NCI-H1436 treated with DMSO at 0.1 percent for 48 hours (cell line): ENCODE measurements at places on chromosomes 2 and 18.

DNA sequence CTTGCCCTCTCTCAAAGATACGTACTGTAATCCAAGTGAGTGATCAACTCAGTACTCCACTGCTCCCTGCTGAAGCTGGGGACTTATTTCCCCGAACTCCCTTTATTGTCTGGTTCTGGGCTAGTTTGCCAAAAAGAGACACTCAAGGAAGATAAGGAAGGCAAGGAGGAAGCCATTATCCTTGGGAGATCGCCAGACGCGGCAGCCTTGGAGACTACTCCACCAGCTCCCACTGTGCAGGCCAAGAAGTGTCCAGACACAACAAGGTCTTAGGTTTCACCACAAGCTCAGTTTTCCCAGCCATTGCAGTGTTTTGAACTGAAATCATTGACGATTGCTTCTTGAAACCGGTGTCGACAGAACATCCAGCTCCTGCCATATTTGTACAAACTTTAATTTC lies 439.6 kb upstream of the UBE2E3 start:
- DNase-seq, result no peak

DNA sequence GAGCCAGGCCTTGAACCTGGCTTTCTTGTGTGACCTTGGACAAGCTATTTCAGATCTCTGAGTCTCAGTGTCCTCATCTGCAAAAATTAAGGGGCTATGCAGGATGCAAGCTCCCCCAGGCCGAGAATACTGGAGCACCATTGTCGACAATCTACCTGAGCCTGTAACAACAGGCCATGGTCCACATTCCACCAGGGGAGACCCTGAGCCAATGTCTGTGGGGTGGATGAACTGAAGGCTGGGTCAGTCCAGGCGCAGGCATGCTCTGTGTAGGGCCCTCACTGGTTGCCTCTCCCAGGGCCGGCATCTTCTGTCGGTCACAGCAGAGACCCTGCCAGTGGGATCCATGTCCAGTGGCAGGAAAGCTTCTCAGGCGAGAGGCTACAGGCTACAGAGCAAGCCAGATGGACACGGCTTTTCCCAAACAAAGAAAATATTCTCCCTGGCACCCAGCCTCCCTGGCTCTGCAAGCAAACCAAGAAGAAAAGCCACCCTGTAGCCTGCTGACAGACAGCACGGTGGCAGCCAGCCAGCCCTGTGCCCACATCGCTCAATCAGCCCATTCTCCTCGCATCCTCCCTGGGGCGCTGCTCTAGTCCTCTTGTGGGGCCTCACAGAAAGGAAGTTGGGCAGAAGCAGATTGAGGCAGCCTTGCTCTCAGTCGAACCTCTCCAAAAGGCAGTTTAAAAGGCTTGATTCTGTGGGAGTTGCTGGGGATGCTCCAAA lies 48.7 kb upstream of the FZD7 start:
- DNase-seq, result no peak

- DNase-seq, result no peak
These were observed 28.3 kb upstream of the OTOS start for GRCh38 chr2:240168546-240169361.

GRCh38 chr2:216478151-216478550 lies 20.5 kb upstream of the RPL37A start:
- no peak for DNase-seq

DNA sequence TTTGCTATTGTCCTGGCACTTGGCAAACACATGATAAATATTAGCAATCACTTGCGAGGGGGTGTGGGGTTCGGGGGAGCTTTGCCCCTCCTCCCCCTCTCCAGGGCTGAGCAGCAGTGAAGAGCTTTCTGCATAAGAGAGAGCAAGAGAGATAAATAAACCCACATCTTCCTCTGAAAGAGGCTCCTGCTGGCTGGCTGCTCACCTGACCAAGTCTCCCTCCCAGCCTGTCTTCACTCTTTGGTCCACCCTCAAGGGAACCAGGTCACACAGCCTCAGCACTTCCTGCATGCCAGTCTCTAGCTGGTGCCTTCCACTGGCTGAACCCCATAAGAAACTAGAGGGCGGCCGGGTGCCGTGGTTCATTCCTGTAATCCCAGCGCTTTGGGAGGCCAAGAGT lies 18.5 kb upstream of the YWHAQ start:
- DNase-seq, result no peak

GRCh38 chr2:140892911-140893637 lies 1237.7 kb downstream of the LRP1B start:
- DNase-seq, result no peak

DNA sequence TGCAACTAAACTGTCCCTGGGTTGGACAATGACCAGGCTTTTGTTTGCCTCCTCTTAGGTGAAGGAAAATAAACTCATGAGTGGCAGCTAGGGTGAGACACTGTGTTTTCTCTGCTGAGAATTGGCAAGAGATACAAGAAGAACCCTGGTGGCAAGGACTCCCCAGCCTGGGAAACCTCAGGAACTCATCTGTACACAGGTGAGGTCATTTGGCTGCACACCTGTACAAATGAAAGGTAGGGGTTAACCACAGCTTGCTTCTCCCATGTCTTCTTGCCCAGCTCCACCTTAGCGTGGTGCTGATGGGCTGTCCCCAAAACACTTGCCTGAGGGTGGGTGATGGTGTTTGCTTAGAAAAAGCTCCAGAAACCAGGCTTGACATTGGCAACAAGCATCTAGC lies 97.2 kb upstream of the FAM136A start:
- no peak for DNase-seq

GRCh38 chr18:57708288-57708687 lies 86.7 kb upstream of the NARS1 start:
- no peak for DNase-seq

- DNase-seq, result no peak
These were observed 21.7 kb upstream of the LCLAT1 start for GRCh38 chr2:30425326-30425725.

GRCh38 chr18:69808399-69808798 lies 139.3 kb downstream of the CD226 start:
- DNase-seq, result no peak

- DNase-seq, result no peak
These were observed 35.8 kb downstream of the PPIG start for GRCh38 chr2:169619946-169620345.

- DNase-seq, result no peak
These were observed 14.2 kb downstream of the TNFRSF11A start for GRCh38 chr18:62339106-62339988.

GRCh38 chr2:234930397-234930796 lies 21.4 kb upstream of the SH3BP4 start:
- DNase-seq, result no peak

DNA sequence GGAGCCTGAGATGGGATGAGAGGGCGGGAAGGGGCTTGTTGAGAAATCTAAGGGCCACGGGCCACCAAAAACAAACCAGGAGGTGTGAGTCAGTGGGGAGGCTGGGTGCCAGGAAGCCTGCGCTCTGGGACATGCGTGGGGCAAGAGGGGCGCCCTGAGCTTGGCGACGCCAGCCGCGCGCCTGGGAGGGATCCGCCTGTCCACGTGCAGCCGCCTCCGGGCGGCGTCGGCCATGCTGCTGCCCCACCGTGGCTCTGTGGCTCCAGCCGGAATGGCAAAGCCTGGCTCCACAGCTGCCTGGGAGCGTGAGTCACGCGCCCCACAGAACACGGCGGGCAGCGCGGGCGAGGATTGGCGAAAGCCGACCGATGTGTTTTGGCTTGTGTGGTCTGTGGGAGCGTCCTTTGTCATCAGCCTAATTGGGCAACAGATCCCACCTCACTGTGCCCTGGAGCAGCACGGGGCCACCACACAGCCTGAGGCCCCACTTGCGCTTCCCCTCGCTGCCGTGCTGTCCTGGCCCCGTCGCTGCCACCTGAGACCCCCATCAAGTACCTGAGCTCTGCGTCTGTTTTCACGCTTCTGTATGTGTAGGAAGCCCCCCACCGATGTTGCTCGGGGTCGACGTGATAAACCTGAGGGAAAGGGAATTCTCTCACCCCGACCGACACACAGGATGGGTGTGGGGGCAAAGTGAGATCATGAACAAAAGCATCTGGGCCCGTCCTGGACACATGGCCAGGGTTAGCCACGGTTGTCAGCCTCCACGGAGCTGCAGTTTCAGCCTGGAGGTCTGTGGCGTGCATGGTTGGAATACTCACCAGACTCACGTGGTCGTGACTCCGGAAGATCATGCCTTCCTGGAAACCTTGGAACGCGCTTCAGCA lies 80.5 kb downstream of the NFATC1 start:
- no peak for DNase-seq

DNA sequence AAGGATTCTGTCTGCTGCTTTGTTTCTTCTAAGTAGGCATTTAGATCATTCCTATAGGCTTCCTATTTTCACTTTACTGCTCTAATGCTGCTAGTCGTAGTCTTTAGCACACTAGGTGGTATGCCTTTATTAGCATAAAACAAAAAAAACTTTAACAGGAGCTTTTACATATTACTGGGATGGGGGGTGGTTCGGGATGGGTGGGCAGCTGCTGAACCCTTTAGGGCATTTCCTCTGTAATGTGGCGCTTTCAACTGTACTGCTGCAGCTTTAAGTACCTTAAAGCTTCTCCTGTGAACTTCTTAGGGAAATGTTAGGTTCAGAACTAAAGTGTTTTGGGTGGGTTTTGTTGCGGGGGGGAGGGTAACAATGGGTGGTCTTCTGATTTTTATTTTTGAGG lies 41.3 kb downstream of the ACTR2 start:
- DNase-seq, result no peak

DNA sequence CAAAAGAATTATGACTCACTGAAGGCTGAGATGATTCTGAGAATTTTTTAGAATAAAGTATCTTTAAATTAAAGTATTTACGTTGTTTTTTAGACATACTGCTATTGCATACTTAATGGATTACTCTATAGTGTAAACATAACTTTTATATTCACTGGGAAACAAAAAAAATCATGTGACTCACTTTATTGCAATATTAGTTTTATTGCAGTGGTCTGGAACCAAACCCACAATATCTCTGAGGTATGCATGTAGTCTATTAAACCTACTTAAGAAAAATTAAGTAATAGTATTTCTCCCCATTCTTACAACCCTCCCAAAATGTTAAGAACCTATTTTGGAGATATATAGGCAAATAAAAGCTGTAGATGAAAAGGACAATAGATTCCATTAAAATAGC lies 142.9 kb upstream of the ZNF521 start:
- DNase-seq, result no peak

DNA sequence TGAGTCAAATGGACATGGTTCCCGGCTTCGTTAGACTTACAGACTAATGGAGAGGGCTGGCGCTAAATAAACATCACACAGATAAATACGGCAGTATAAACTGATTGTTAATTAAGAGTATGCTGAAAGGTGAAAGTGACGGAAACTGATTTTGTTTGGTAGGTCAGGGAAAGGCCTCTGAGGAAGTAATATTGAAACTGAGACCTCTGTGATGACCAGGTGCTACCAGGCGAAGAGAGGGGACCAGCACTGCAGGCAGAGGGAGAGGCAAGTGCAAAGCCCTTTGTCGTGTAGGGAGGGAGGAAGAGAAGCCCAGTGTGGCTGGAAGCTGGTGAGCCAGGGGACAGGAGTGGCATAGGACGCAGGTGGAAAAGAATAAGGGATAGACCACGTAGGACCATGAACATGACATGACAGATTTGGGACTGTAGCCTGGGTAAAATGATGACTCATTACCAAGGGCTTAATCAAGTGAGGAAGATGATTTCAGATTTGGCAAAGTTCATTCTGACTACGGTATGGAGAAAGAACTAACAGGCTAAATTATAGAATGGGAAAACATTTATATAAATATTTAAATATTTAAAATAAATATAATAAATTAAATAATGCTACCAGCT lies 433.1 kb downstream of the NCKAP5 start:
- no peak for DNase-seq

- no peak for DNase-seq
These were observed at the start of gene ECEL1 for GRCh38 chr2:232487385-232488096. TSS of gene ECEL1 (minus strand) at chr2:232487834. CDS start at chr2:232486653, 1,181 bp downstream.

DNA sequence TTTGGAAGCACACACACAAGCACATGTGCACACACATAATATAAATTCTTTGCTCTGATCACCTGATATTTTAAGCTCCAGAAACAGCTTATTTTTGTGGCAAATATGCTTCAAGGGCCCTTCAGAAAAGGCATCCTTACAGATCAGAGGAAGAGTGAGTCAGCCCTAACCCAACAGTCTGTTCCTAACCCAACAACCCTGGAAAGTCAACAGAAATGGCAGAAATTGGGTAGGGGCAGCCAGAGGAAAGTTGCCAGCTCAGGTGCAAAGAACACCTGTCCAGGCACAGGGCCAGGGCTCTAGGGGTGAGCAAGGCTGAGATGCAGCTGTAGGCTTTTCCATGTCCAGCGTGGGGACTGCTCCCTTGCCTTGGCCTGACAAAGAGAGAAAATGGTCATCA lies 6.4 kb upstream of the NCKAP5 start:
- no peak for DNase-seq

DNA sequence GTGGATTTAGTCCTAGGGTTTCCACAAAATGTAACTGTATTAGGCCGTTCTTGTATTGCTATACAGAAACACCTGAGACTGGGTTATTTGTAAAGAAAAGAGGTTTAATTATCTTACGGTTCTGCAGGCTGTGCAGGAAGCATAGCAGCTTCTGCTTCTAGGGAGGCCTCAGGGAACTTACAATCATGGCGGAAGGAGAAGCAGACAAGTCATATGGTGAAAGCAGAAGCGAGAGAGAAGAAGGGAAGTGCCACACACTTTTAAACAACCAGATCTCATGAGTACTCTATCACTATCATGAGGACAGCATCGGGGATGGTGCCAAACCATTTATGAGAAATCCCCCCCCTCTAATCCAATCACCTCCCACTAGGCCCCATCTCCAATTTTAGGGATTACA lies 9.5 kb upstream of the CCDC68 start:
- no peak for DNase-seq

- DNase-seq, result no peak
These were observed 13.3 kb upstream of the EHBP1 start for GRCh38 chr2:62692225-62692624.

- DNase-seq, result no peak
These were observed 85.6 kb downstream of the DDX1 start for GRCh38 chr2:15677141-15677843.

DNA sequence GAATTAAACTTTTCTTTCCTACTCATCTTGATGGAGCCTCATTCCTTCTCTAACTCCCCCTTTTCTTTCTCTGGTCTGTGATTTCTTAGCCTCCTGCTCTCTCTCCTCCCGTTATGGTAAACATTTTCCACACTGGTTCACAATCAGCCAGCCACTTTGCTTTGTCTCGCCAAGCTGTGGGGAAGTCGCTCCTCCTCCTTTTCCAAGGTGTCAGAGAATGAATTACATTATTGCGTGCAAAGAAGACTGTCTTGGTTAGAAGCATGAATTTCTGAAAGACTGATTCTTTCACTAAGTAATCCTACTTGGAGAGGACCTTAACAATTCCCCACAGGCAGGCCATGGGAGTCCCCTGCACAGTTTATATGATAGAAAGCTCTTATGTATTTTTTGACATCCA lies 46.1 kb downstream of the RASGRP3 start:
- DNase-seq, result no peak

DNA sequence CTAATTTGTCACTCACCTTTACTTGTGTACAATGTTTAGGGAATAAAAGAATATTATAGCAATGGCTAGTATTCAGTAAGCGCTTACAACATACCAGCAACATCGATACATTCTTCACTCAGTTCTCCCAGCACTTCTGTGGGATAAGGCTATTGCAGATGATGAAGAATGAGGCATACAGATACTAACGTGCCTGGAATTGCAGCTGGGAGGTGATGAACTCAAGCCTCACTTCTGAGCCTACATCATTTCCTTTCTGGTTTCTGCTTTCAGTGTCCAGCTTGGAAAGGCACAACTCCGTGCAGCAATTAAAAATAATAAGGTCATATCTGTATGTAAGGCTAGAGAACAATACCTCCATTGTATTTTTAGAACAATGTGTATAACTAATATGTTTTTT lies 95.4 kb upstream of the AQP4 start:
- DNase-seq, result no peak

GRCh38 chr2:1546023-1546591 lies 132.8 kb downstream of the TPO start:
- DNase-seq, result no peak
